Body of pancreas (tissue), 4 donors: ENCODE measurements at places on chromosomes 3 and 15. TPM values are rescaled to one million over a fixed set of nuclear protein-coding genes. Genes with fewer than 3 reads are reported as not detected.

Gene TTLL13
- total RNA-seq: not detected

Gene FBXL22
- total RNA-seq: not detected

Gene CCR3
- not detected for total RNA-seq

Gene TM4SF1
- total RNA-seq: 168 TPM

Gene TP53BP1
- 17.5 TPM for total RNA-seq

Gene SNRPA1
- 29.7 TPM for total RNA-seq

GRCh38 chr3:14235912-14236295 lies 57.3 kb downstream of the LSM3 start:
- H3K27ac ChIP-seq: no peak overlapping the region
- no peaks in the 10 kb centered on the region for H3K27me3 ChIP-seq
- H3K36me3 ChIP-seq: no peaks in the 10 kb centered on the region
- DNase-seq: no peak

GRCh38 chr3:32453346-32453745 lies 49.3 kb downstream of the CMTM6 start:
- H3K27ac ChIP-seq: no peak overlapping the region
- no peaks in the 10 kb centered on the region for H3K4me1 ChIP-seq
- H3K27me3 ChIP-seq: no peaks in the 10 kb centered on the region
- no peak for DNase-seq
- no peaks in the 10 kb centered on the region for H3K36me3 ChIP-seq

GRCh38 chr15:90058308-90058707 lies 44.0 kb downstream of the IDH2 start:
- peaks cover 57% of the 10 kb centered on the region for H3K4me1 ChIP-seq
- H3K27ac ChIP-seq: peak overlapping the region; percentile 27
- no peak for DNase-seq
- no peak overlapping the region for H3K4me3 ChIP-seq
- no peaks in the 10 kb centered on the region for H3K36me3 ChIP-seq
- H3K27me3 ChIP-seq: no peaks in the 10 kb centered on the region

DNA sequence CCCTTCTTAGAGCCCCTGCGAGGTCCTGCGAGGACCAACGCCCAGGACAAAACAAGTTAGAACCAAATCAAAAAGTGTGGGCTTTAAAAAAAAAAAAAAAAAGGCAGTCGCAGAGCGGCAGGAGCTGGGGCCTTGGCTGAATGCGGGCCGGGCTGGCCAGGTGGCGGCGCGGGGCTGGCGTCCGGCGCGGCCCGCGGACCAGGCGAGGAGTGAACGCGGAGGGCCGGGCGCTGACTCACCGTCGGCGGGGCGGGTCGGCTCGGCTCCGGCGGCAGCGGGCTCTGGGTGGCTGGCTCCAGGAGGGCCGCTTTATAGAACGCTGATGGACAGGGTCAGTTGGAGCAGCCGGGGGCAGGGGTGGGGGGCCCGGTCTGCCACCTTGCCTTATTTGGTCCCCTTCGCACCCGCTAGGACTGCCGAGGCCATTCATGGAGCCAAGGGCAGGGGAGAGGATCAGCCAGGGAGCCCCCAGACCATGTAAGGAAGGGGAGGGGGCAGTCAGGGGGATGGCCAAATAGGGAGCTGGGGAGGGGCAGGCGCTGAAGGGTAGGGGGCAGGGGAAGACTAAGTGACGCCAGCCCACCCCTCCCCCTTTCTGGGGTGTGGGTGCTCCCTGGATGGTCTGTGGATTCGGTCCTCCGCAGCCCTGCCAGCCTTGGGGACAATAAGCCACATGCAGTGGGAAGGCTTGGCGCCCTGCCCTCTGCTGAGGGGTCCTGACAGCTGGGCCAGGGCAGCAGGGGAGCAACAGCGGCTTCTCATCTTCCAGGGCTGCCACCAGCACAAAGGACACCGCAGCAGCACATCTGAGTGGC lies at the start of gene ACTC1:
ACTC1 (minus strand) TSS at position 283 of the 815 bp plus-strand sequence. CDS start 741 bp downstream, outside the sequence.
- peak; percentile 56 for DNase-seq
- no peaks in the 10 kb centered on the region for H3K36me3 ChIP-seq
- H3K27me3 ChIP-seq: no peaks in the 10 kb centered on the region
- peaks cover 18% of the 10 kb centered on the region for H3K4me1 ChIP-seq
- H3K27ac ChIP-seq: no peak within 1 kb of the TSS

- no peak overlapping the region for H3K4me3 ChIP-seq
- DNase-seq: no peak
- no peaks in the 10 kb centered on the region for H3K4me1 ChIP-seq
- no peak overlapping the region for H3K27ac ChIP-seq
- H3K36me3 ChIP-seq: no peaks in the 10 kb centered on the region
Observed at GRCh38 chr3:38985581-38985980, 66.2 kb downstream of the SCN11A start.

DNA sequence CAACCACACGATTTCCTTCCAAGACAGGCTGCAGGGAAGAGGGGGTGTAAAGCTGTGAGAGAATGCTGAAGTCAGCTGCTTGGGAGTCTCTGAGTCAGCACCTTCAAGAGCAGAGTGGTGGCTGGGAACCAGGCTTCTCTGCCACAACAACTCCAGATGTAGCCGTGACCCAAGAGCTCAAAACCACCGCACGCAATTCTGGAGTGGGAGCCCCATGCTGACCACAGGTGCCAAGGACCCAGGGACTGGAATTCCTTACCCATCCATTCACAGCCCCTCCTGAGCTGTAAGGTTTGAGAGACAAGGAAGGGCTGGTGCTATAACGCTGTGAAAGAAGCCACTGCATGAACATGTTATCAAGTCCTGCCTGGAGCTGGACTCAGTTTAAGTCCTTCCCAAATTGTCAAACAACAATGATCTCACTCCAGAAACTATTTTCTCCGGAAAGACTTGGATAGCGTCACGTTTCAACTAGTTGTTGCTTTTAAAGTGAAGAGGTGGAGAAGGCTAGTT lies 61.4 kb downstream of the UMPS start:
- H3K36me3 ChIP-seq: no peaks in the 10 kb centered on the region
- H3K27ac ChIP-seq: no peak overlapping the region
- DNase-seq: peak; percentile 55
- no peak overlapping the region for H3K4me3 ChIP-seq

DNA sequence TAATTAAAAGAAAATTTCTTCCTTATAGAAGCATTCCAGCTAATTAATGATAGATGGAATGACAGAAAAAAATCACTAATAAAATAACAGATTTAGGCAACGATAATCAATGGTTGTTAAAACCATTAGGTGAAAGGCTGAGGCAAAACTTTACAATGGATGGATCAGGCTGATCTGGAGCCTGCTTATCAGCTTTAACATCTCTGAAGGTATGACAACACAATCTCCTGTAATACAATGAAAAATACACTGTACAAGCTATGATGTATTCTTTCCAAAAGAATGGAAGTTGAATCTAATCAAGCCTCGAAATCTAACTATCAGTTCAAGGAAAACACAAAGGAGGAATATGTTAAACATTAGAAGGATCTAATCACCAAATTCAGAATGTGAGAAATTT lies 39.3 kb downstream of the EMC4 start:
- no peak overlapping the region for H3K27ac ChIP-seq
- H3K27me3 ChIP-seq: no peaks in the 10 kb centered on the region
- DNase-seq: no peak
- H3K36me3 ChIP-seq: no peaks in the 10 kb centered on the region
- no peaks in the 10 kb centered on the region for H3K4me1 ChIP-seq
- no peak overlapping the region for H3K4me3 ChIP-seq

GRCh38 chr3:2535206-2535605 lies 436.5 kb downstream of the CNTN4 start:
- no peak overlapping the region for H3K27ac ChIP-seq
- no peaks in the 10 kb centered on the region for H3K27me3 ChIP-seq
- DNase-seq: no peak
- H3K36me3 ChIP-seq: no peaks in the 10 kb centered on the region

DNA sequence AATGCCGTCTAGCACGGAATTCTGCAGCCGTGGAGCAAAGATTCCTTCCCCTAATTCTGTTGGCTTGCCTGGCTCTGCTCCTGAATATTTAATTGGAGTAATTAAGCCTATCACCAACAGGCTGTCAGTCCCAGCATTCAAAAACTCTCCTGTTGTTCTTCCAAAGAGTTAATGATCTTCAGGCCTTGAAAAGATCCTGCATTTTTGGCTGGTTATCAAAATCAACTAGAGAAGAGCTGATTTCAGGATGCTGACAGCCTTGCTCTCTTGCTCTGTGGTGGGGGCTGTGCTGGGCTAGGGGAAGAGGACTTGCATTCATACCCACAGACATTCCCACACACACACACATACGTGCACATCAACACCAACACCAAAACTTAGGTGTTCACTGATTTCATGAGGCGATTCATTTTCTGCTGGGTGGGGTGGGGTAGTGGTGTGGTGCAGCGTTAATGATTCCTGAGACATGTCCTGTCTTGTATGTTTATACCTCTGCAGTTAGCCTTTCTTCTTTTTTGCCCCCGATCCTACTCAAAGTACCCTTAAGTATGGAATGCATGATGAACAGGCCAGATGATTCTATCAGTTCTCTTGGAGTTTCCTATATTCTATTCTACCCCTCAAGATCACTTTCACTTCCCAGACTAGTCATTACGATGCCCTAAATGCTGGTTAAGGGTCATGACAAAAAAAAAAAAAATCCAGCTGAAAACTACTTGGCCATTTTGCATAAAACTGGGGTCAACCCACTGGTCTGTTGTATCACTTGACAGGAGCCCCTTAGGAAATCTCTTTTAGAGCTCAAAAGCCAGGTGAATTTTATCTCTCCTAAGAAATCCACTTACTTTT lies 42.3 kb downstream of the CPN2 start:
- no peak for DNase-seq
- H3K27ac ChIP-seq: no peak overlapping the region
- H3K4me1 ChIP-seq: peaks cover 22% of the 10 kb centered on the region
- no peak overlapping the region for H3K4me3 ChIP-seq
- H3K36me3 ChIP-seq: no peaks in the 10 kb centered on the region

DNA sequence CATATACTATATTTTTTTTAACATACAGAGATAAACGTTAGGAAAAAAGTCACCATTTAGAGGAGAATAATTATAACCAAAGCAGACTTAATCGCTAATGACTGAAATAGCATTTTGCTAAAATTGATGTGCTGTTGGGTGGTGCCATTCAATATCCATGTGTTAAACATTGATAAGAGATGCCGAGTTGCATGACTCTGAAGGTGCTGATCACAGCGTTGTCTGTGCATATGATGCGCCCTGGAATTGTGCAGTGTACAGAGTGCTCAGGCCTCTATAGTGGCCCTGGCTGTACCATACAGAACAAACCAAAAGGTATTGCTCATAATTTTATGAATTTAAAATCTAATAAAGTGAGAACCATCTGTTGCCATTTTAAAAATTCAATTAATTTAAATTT lies 168.3 kb downstream of the MEIS2 start:
- H3K27me3 ChIP-seq: no peaks in the 10 kb centered on the region
- H3K27ac ChIP-seq: no peak overlapping the region
- no peak for DNase-seq
- no peaks in the 10 kb centered on the region for H3K36me3 ChIP-seq
- H3K4me3 ChIP-seq: no peak overlapping the region

DNA sequence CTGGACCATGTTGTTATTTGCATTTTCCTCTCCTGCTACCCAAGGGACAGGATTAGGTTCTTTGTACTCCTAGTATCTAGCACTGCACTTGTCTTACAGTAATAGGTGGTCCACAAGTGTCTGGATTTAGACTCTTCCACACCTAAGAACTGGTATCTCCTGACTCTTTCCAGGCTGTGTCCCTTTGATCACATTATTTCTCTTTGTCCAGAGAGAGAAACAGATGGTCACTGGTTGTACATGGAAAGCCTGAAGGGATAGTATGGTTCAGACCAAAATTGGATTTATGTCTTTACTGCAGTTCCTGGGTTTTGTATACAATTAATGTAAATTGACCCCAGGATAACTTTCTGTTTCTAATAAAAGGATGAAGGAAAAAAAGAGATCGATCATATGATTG lies 64.0 kb downstream of the PDE8A start:
- H3K36me3 ChIP-seq: no peaks in the 10 kb centered on the region
- peaks cover 9% of the 10 kb centered on the region for H3K4me1 ChIP-seq
- H3K27me3 ChIP-seq: no peaks in the 10 kb centered on the region
- no peak overlapping the region for H3K4me3 ChIP-seq

GRCh38 chr3:147915057-147915456 lies 505.9 kb downstream of the ZIC1 start:
- H3K27me3 ChIP-seq: no peaks in the 10 kb centered on the region
- DNase-seq: no peak
- H3K27ac ChIP-seq: no peak overlapping the region

DNA sequence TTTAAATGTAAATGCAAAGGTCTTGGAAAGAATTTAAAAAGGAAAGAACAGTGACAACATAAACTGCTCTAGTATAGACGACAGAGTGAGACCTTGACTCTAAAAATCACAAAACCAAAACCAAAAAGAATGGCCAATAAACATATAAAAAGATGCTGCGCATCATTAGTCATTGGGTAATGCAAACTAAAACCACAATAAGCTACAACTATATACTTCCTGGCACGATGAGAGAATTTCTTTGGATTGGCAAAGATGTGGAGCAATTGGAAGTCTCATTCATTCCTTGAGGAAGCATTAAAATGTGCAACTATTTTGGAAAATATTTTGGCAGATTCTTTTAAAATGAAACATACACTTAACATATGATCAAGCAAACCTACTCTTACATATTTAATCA lies 98.7 kb upstream of the ZPLD1 start:
- H3K4me1 ChIP-seq: no peaks in the 10 kb centered on the region
- no peaks in the 10 kb centered on the region for H3K27me3 ChIP-seq
- no peaks in the 10 kb centered on the region for H3K36me3 ChIP-seq
- no peak overlapping the region for H3K4me3 ChIP-seq

- H3K27me3 ChIP-seq: no peaks in the 10 kb centered on the region
- peaks cover 4% of the 10 kb centered on the region for H3K36me3 ChIP-seq
- no peak overlapping the region for H3K27ac ChIP-seq
- H3K4me3 ChIP-seq: no peak overlapping the region
- peaks cover 20% of the 10 kb centered on the region for H3K4me1 ChIP-seq
Observed at GRCh38 chr3:12938258-12938711, 96.9 kb upstream of the RPL32 start.

GRCh38 chr15:44193651-44194322 lies 1.3 kb downstream of the FRMD5 start:
- no peak overlapping the region for H3K27ac ChIP-seq
- H3K4me3 ChIP-seq: no peak overlapping the region
- peaks cover 3% of the 10 kb centered on the region for H3K27me3 ChIP-seq
- DNase-seq: no peak
- H3K4me1 ChIP-seq: peaks cover 17% of the 10 kb centered on the region

DNA sequence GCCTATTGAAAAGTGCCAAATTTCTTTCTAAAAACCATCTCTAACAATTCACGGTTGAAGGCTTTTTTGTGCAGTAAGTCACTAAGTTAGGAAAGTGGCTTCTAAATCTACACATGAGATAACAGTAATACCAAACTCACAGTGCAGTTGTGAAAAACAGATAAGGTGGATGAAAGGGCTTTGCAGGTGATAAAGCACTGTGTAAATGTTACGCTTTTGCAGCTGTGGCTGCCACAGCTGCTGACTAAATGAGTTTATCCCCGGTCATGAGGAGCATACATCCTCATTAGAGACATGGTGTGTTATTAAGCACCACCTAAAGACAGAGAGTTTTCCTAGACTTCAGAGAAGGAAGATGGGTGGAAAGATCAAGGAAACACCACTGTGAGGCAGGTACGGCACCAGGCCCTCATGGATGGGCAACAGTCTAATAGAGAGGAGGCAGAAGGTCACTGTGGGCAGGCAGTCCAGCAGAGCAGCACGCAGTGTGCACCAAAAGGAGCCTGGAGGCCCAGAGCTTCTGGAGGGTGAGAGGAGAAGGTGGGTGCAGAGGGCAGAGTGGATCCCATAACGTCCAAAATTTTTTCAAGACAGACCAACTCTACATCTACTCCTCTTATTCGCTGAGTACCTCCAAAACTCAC lies 68.5 kb downstream of the FMN1 start:
- H3K36me3 ChIP-seq: no peaks in the 10 kb centered on the region
- H3K27me3 ChIP-seq: no peaks in the 10 kb centered on the region
- no peak for DNase-seq
- no peak overlapping the region for H3K27ac ChIP-seq

- no peak overlapping the region for H3K27ac ChIP-seq
- no peak for DNase-seq
- H3K4me1 ChIP-seq: no peaks in the 10 kb centered on the region
- H3K27me3 ChIP-seq: no peaks in the 10 kb centered on the region
- no peaks in the 10 kb centered on the region for H3K36me3 ChIP-seq
Observed at GRCh38 chr3:115638991-115639390, 15.7 kb downstream of the GAP43 start.
